Spinal cord (tissue), 10 donors: ENCODE measurements at places on chromosomes 7 and 10. TPM values are rescaled to one million over a fixed set of nuclear protein-coding genes. Genes with fewer than 3 reads are reported as not detected.

Gene PLEKHS1
- not detected for polyA plus RNA-seq

Gene CTAGE15
- polyA plus RNA-seq, result 0.19 TPM

Gene PCGF5
- polyA plus RNA-seq, result 21.5 TPM

Gene INPP5A
- polyA plus RNA-seq, result 40.5 TPM

GRCh38 chr7:140262242-140262903, 85.6 kb upstream of the KDM7A start:
- no peak for DNase-seq
